ENCODE measurements at places on chromosomes 1 and 21.

DNA sequence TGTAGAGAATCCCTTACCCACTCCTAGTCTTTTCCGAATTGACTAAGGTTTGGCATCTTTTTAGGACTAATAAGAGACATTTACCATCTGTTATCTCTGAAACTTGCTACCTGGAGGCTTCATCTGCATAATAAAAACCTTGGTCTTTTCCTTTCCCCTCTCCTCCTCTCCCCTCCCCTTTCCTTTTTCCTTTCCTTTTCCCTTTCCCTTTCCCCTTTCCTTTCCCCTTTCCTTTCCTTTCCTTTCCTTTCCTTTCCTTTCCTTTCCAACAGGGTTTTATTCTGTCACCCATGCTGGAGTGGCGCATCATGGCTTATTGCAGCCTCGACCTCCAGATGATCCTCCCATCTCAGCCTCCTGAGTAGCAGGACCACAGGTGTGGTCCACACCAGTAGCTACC is 195.7 kb downstream of the RYR2 start:
- no peak for DNase-seq

DNA sequence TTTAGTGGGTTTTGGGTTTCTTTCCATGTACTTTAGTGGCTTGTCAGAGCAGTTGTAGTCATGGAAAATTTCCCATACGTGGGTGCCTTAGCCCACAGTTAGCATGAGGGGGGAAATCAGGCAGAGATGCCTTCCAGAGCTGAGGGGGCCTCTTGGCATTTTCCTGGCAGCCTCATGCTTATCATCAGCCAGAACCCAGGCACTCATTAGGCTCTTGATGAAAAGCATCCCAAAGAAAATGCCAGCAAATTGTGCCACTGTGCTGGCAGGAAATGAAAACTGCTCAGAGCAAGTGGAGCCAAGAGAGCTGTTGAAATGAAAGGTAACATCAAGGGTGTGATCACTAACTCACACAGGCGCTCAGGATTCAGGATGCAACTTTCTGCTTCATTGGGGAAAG is 128.0 kb downstream of the TNNI3K start:
- no peak for DNase-seq

DNA sequence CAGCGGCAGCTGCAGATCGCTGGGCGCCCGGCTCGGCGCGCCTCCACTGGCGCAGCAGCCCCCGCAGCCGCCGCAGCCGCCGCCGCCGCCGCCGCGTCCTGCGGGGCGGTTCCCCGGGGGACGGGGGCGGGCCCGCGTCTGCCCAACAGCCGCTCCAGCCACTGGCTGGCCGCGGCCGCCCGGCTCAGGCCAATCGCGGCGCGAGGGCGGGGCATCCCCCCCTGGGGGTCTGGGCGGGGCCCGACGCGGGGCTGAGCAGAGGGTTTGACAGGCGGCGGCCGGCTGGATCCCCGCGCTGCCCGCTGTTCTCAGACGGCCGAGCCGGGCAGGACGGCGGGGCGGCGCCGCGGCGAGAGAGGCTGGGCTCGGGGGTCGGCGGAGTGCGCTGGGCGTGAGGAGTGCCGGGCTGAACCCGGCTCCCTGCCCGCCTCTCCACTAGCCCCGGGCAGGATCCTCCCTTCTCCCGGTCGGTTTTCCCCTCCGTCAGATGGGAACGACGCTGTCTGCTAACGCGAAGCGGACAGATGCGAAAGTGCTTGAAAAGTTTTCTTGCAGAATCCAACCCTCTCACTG is at the start of gene GLIS1:
Gene GLIS1 (minus strand): TSS at position 56 of the 573 bp plus-strand sequence. CDS start 1,100 bp downstream, outside the sequence.
- DNase-seq = peak; percentile 17

DNA sequence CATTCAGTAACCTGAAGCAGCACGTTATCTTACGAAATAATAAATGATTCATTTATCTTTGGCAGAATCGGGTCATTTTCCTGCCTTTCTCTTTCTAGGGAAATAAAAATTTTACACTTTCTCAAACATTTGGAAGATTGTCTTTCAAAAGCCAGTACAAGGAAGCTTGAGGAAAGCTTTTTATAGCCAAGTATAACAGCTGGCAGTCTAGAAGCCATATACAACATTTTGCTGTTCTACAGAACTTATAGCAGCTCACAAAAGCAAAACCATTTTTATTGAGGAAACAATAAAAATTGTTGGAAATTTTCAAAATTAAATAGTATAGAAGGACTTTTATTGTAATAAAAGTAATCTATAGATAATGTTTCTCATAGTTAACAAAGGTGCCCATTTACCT is 448.6 kb downstream of the SMYD3 start:
- no peak for DNase-seq

DNA sequence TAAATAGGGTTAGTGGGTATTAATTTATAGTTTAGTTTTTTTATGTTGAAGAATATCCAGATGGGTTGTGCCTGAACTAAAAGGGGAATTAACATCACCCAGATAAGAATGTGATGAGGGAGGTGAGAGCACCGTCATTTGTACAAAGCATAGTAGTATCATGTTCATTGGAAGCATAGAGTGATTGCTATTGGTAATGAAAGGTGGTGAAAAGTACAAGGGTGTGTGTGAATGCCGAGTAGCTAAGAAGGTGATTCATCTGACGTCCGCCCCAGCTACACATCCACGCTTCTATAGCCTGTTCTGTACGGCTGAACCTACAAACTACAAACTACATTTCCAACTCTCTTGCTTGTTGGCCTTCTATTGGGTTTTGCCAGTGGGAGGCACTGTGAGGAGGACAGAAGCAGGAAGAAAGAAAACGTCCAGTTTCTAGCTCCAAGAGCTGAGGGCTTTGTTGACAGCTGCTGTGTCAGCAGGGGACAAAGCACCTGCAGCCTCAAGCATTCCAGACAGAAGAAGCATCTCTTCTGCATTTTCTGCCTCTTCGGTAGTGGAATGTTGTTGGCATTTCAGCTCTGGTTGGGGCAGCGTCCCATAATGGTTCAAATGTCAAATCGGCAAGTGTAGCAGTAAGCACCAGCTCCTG is 404.8 kb downstream of the KCTD3 start:
- no peak for DNase-seq

DNA sequence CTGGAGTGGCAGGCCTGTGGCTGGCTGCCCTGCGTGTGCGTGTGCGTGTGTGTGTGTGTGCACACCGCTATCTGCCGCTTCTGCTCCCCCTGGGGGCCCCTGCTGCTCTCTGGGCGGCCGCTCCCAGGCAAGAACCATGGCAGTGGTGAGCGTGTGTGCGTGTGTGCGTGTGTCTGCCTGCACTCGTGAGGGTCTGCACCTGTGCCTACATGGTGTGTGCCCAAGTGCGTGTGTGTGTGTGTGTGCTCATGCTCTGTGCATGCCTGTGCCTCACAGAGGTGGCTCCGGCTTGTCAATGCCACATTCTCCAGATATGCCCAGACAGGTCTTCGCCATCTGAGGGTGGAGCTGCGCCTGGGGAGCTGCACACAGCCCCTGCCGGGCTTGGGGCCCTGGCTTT is 18.7 kb upstream of the PEX10 start:
- DNase-seq = no peak

GRCh38 chr1:16198444-16199156 is 13.9 kb downstream of the ARHGEF19 start:
- DNase-seq = no peak

DNA sequence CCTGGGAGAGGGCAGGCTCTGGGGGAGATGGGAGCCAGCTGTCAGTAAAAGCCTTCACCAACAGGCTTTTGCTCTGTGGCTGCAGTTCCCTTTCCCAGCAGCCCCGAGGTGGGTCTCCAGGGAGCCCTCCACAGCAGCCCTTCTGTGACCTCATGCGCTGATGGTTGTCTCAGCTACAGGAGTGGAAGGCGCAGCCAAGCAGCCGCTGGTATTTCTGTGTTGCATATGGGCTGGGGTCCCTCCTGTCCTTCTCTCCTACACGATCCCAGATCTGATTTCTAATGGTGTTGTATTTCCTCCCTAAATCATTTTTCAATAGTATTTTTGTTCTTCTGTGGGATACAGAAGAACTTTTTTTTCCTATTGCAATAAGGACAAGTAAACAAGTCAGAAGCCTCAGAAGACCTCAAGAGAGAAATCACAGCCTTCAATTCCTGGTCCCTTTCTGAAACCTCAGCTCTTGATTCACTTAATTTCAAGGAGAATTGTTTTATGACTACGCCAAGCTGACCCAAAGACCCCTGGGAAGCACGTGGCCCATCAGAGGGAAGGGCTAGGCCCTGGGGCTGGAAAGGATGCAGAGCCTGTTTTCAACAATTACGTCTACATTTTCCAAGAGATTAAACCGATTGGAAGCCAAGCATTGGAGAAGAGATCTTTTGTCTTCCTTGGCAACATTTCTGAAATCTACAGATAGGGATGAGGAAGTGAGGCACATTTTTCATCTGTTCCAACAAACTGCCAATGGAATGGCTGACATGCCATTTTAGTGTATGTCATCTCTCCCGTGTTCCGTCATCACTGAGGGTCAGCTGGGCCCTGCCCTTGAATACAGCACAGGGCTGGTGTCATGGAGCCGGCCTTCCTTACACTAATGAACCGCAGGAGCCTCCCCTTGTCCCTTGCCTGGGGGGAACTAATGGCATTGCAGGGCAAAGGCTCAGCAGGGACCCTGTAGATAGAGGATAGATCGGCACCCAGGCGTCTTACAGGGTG is 42.0 kb upstream of the SCCPDH start:
- no peak for DNase-seq
